Astrocyte (in vitro differentiated cells and primary cell): ENCODE measurements at places on chromosomes 5 and 9. TPM values are rescaled to one million over a fixed set of nuclear protein-coding genes. Genes with fewer than 3 reads are reported as not detected.

- DNase-seq: no peak
Measured at GRCh38 chr9:122518226-122518625, 715 bp upstream of the OR1J4 start.

- no peak for DNase-seq
Measured at GRCh38 chr9:122265149-122265915, 650 bp downstream of the MRRF start.

GRCh38 chr5:102819634-102820033 is 64.5 kb downstream of the PAM start:
- no peak for DNase-seq

DNA sequence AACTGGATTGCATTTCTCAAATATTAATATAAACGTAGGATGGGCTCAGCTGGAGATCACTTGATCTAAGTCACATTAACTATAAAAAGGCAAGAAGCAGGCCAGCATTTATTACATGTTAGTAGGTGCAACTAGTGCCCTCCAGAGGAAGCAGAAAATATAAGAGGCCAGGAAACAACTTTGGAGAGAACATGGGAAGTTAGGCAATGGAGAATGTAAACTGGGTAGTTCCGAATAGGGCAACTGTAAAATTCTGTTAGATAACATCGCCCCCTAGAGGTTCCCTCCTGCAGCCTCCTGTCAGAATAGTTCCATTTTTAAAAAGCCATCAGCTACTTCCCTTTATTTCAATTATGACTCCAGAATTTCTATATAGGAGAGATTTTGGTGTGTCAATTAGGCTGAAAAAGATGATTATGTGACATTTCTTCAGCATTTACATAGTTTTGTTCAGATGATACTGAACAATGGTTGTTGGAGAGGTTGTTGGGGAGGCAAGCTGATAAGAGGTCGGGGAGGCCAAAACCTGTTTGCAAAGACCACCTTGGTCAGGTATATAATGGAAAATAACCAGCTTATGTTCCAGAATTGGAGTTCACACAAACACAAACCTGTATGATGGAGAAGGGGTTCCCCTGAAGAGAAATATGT is 22.4 kb downstream of the CCL28 start:
- peak; percentile 76 for DNase-seq

DNA sequence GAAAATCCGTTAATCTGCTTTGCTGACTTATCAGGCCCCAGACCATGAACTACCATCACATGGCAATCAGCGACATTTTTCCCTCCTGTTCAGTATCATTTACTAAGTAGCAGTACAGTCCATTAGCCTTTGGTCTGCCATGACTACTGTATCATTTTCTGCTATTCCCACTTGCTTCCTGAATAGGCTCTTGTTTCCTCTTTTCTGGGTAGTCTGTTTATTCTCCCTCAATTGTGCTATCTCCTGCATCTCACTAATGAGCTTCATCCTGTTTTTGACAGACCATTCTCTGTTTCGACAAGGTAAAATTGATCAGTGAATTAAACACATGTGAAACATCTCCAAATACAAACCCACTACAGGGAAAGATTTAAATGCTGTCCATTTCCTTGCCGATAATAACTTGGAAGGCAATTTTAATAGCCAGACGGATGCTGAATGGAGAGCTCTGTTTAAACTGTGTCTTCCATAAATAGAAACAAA is 263.5 kb upstream of the ANKRD55 start:
- no peak for DNase-seq

- DNase-seq: no peak
Measured at GRCh38 chr5:112219000-112219399, 200.1 kb downstream of the EPB41L4A start.

- DNase-seq: no peak
Measured at GRCh38 chr9:35426627-35427026, 63.3 kb upstream of the RUSC2 start.

DNA sequence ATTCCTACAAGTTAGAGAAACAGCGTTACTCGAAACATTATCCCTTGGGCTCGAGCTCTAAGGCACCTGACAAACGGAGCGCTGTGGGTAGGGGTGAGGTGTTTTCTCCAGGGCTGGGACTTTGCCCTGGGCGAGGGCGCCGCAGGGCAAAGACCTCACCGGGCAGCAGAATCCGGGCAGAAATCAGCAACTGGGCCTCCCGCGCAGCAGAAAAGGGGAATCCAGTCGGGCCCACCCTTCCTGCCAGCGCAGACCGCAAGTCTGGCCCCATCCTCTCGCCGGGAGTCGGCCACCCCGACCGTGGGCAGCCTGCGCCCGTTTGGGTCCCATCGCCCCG is 430 bp upstream of the MSH3 start:
- no peak for DNase-seq

GRCh38 chr5:178213748-178214151 is 9.4 kb downstream of the HNRNPAB start:
- DNase-seq: no peak

- DNase-seq: no peak
Measured at GRCh38 chr5:141330299-141331080, at the start of gene PCDHGA1. TSS of gene PCDHGA1 (plus strand) at chr5:141330514.

GRCh38 chr5:134579284-134579771 is 53.3 kb downstream of the SAR1B start:
- DNase-seq: no peak

DNA sequence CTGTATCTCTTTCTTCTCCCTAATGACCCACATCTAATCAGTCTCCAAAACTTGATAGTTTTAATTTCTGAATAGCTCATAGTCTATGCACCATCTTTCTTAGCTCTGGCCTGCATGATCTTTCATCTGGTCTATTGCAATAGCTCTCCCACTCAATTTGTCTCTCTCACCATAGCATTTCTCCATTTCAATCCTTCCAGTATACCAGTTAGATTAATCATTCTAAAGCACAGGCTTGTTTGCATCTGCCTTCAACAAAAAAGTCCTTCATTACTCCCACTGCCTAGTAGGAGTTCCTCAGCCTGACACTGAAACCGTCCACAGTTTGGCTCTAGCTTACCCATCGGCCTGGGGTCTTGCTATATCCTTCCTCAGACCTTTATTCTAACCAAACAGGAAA is 344.9 kb downstream of the ENC1 start:
- no peak for DNase-seq

GRCh38 chr9:80811003-80811402 is 878.3 kb downstream of the TLE1 start:
- DNase-seq: peak; percentile 16

DNA sequence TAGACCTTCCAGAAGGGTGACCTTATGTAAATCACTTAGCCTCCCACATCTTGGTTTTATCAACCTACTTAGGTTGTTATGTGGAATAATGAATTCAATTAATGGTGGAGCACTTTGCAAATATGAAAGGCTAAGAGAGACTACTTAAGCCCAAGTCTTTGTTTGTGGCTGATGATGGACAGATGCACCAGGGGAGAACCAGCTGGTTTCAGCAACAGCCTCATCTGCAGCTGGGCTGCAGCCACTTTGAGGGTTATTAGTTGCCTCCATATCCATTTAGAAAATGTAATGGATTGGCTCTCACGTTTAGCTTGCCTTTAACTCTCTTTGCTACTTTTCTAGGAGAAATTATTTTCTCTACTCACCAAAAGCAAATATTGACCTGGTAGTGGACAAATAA is 146.6 kb downstream of the ESM1 start:
- DNase-seq: no peak

- peak; percentile 70 for DNase-seq
Measured at GRCh38 chr5:103621548-103621930, 59.0 kb upstream of the NUDT12 start.

- DNase-seq: no peak
Measured at GRCh38 chr9:9998491-9999287, 614.1 kb downstream of the PTPRD start.

- DNase-seq: no peak
Measured at GRCh38 chr9:130542038-130542437, 37.3 kb upstream of the FUBP3 start.

DNA sequence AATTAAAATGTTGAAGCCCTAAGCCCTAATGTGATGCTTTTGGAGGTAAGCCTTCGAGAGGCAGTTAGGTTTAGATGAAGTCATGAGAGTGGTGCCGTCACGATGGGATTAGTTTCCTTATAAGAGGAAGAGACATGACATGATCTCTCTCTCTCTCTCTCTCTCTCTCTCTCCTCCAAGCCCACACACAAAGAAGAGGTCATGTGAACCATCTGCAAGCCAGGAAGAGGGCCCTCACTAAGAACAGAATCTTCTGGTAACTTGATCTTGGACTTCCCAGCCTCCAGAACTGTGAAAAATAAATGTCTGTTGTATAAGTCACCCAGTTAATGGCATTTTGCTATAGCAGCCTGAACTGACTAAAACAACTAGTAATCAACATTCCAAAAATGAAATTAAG is 175.5 kb downstream of the GNA14 start:
- no peak for DNase-seq

DNA sequence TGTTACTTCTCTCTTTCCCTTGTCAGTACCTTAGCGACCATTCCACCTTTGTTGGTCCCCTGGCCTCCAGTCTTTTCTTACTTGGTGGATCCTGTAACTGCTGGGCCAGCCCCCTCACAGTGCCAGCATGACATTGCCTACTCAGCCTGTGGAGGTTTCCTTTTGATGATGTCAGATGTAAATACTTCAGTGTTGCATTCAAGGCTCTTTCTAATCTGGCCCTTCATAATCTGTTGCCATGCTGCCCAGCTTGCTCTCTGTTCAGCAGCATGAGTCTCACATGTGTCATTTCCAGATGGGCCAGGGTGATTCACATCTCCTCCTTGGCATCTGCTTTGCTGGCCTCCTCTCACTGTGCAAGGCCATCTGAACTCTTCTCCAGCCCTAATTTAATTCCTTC is 57.1 kb downstream of the MAST4 start:
- peak; percentile 71 for DNase-seq

DNA sequence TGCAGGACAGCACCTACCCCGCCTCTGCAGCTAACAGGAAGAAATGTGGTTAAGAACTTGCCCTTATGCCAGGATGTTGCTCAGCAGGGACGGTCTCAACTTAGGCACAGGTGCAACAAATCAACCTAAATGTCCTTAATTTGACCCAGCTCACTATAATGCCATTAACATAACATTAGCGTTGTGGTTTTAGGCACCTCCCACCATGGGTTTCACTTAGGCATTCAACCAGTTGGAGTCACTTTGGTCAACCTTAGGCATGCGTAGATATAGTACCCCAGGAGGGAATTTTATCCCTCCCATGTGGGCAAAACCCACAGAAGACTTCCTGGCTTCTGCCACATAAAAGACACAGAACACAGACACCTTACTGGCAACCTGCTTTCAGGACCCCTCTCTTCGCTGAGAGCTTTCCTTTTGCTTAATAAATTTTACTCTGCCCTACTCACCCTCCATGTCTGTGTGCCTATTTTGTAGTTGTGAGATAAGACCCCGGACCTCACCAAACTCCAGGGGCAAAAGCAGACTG is 8.7 kb upstream of the ERAP1 start:
- DNase-seq: no peak

GRCh38 chr5:138188626-138189025 is 9.7 kb downstream of the KIF20A start:
- no peak for DNase-seq

DNA sequence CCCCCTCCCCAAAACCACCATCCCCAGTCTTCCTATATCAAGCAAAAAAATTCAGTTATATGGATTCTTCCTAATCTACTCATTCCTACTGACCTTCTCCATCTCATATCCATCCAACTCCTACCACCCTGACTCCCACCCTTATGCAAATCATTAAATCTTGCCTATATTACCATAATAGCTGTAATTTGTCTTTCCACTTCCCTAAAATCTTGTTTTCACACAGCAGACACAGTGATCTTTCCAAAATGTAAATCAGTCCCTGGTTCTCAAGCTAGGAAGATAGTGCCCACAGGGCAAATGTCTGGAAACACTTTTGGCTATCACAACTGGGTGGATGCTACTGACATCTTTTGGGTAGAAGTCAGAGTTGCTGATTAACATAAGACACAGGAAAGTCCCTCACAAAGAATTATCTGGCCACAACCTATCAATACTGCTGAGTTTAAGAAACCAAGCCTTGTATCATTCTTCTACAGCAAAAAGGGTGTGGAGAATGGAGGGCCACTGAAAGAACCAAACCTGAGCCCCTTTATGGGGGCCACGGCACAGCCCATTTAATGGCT is 1.4 kb downstream of the SRA1 start:
- DNase-seq: no peak

DNA sequence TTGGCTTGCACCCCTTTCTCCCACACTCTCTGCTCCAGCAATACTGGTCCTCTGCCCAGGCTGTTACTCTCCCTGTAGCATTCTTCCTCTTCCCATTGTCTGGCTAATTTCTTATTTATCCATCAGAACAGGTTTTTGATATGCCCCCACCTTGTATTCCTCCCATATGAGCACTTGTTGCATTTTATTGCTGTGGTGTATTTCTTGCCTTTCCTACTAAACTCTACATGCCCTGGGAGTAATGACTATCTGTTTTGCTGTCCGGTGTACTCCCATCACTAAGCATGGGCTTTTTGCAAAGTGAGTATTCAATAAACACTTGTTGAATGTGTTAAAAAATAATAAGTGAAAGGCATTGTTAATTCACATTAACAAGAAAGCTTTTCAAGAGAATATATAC is 104.3 kb upstream of the RANBP3L start:
- no peak for DNase-seq

- DNase-seq: peak; percentile 41
Measured at GRCh38 chr5:68261569-68262065, 46.1 kb downstream of the PIK3R1 start.

- DNase-seq: peak; percentile 94
Measured at GRCh38 chr9:18362901-18363685, 110.9 kb upstream of the ADAMTSL1 start.

DNA sequence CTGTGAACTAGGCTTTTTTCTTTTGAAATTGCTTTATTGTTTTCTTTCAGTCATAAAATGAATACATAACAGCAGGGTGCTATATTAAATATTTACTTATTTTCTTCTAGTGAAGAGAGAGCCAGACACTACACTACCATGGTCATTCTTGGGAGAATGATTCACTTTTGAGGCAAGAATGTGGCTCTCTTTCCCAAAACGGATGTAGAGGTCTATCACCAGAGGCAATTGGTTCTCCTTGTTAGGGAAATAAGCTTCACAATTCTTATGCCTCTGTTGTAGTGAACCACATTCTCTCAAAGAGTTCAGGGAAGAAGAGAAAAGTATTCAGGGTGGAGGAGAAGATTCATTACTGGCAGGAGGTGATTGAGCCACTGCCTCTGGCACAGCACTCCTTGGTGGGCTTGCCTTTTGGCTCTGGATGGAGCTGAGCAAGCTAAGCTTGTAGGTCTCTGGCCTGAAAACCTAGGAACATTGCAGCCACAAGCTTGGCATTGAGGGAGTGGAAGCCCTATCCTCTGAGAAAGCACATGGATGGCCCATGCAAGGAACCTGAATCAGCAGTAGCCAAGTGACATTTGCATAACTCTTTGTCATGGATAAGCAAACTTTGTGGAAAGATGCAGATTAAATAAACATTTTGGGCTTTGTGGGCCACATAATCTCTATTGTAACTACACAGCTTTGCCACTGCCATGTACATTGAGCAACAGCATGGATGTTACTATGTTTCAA is 179.0 kb upstream of the TNC start:
- DNase-seq: peak; percentile 44

GRCh38 chr5:150506571-150507473 is 1.1 kb upstream of the NDST1 start:
- no peak for DNase-seq

Gene RELL2
- 12.2 and 12.9 TPM in 2 replicates for total RNA-seq

Gene PALM2AKAP2
- 58.1 and 61.3 TPM in 2 replicates for total RNA-seq

Gene OTP
- 0.16 and 0.17 TPM in 2 replicates for total RNA-seq

Gene LCN10
- not detected in 2 replicates for total RNA-seq

Gene GPRIN1
- 6.8 and 8.2 TPM in 2 replicates for total RNA-seq

Gene PCDHGB6
- total RNA-seq: 18.4 and 19.9 TPM in 2 replicates

Gene SLC36A2
- not detected in 2 replicates for total RNA-seq

Gene SURF2
- 18.8 and 20.0 TPM in 2 replicates for total RNA-seq

Gene ARAP3
- 14.9 and 17.4 TPM in 2 replicates for total RNA-seq

Gene SMIM33
- total RNA-seq: not detected in 2 replicates

Gene ARHGEF28
- total RNA-seq: 8.1 and 8.5 TPM in 2 replicates

Gene PRELID2
- total RNA-seq: 9.2 and 9.9 TPM in 2 replicates

Gene PCDHGB2
- 1.4 TPM in 2 replicates for total RNA-seq
